ENCODE measurements at places on chromosomes 1 and 21.

- DNase-seq: no peak
These were observed 77.6 kb downstream of the PLXNA2 start for GRCh38 chr1:208166340-208167138.

GRCh38 chr1:30763651-30764248, 6.2 kb upstream of the LAPTM5 start:
- no peak for DNase-seq

- DNase-seq: no peak
These were observed 5.4 kb downstream of the PLA2G5 start for GRCh38 chr1:20075345-20075744.

DNA sequence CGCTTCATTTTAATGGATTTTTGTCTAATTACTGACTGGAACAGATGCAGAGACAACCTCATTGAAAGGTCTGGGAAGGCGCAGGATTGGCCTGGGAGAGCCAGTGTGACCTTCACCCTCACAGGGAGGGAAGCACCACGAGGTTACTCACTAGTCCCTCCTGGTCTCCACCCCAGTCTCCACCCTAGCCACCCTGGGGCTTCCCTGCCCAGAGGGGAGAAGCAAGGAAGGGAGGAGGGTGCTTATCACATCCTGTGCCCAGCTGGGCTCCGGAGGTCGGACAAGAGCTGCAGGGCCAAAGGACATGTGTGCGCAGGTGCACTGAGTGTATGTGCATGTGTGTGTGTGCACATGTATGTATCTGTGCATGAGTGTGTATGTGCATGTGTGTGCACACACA, 220.1 kb upstream of the VAMP3 start:
- DNase-seq: no peak

DNA sequence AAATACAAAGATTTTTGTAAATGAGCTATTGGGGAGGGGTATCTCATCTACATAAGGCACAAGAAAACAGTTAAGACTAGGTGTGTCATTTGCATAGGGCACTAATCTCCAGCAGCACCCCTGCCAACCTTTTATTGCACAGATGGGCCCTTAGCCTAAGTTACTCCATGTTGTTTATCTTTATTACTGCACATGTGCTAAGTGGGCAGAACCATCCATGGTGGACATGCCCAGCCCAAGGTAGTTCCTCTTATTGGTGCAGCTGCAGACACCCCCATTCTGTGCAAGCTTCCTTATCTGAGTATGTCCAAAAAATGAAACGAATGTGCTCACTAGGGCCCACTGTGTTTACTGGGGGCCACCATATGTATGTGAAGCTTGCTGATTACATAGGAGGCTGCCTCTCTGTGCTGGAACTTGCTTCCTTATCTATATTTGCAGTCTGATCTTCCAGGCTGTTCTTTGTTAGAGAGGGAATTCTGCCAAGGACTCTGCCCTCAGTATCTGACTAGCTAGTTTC, 77.3 kb upstream of the NEK7 start:
- DNase-seq: no peak

- no peak for DNase-seq
These were observed 10.3 kb downstream of the RNU1-2 start for GRCh38 chr1:16905868-16906702.

DNA sequence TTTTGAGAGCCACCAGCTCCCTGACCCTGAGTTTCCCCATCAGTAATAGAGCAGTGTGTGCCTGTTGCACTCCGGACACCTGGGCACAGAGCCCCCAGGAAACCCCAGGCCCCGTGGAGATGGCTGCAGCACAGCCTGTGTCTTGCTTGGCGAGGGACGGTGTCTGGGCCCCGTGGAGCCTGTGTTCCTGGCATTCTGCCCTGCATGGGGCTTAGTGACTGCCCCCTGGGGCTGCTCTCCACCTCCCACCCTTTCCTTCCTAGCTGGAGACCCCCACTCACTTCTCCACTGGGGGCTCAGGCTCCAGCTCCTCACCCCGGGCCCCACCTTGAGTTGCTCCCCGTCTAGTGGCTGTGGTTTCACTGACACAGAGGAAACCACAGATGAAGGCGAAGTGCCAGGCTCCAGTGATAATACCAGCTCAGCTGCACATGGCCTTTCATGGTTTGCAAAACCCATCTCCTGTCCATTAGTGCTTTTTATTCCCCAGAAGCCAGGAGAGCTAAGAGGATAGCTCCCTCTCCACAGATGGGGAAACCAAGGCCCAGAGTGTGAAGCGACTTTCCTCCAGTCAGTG, 39.4 kb downstream of the DMRTB1 start:
- no peak for DNase-seq

All from muscle of arm (tissue), 14 donors.